Effector memory CD8-positive, alpha-beta T cell (primary cell): ENCODE measurements at places on chromosomes 5 and 9.

GRCh38 chr9:107260437-107261081 is 22.5 kb upstream of the RAD23B start:
- peaks cover 11% of the 10 kb centered on the region for H3K27me3 ChIP-seq
- no peak overlapping the region for H3K4me3 ChIP-seq
- H3K36me3 ChIP-seq, result no peaks in the 10 kb centered on the region
- H3K4me1 ChIP-seq, result peaks cover 2% of the 10 kb centered on the region
- H3K27ac ChIP-seq, result no peak overlapping the region
- no peak for DNase-seq

GRCh38 chr9:88891040-88891439 is 100.2 kb upstream of the S1PR3 start:
- peaks cover 34% of the 10 kb centered on the region for H3K27me3 ChIP-seq
- no peak overlapping the region for H3K27ac ChIP-seq
- H3K4me1 ChIP-seq, result no peaks in the 10 kb centered on the region
- DNase-seq, result no peak

GRCh38 chr5:84437673-84438315 is 53.1 kb upstream of the EDIL3 start:
- H3K36me3 ChIP-seq, result no peaks in the 10 kb centered on the region
- H3K4me3 ChIP-seq, result no peak overlapping the region
- no peak overlapping the region for H3K27ac ChIP-seq
- DNase-seq, result no peak
- no peaks in the 10 kb centered on the region for H3K27me3 ChIP-seq

GRCh38 chr9:21317956-21318923 is 13.1 kb upstream of the IFNA5 start:
- no peaks in the 10 kb centered on the region for H3K4me1 ChIP-seq
- DNase-seq, result peak; percentile 33
- peaks cover 5% of the 10 kb centered on the region for H3K27me3 ChIP-seq
- H3K36me3 ChIP-seq, result peaks cover 8% of the 10 kb centered on the region

GRCh38 chr9:86721843-86722705 is 225.2 kb downstream of the GAS1 start:
- H3K4me1 ChIP-seq, result peaks cover 4% of the 10 kb centered on the region
- H3K27ac ChIP-seq, result no peak overlapping the region
- no peaks in the 10 kb centered on the region for H3K36me3 ChIP-seq
- peaks cover 26% of the 10 kb centered on the region for H3K27me3 ChIP-seq
- no peak overlapping the region for H3K4me3 ChIP-seq

DNA sequence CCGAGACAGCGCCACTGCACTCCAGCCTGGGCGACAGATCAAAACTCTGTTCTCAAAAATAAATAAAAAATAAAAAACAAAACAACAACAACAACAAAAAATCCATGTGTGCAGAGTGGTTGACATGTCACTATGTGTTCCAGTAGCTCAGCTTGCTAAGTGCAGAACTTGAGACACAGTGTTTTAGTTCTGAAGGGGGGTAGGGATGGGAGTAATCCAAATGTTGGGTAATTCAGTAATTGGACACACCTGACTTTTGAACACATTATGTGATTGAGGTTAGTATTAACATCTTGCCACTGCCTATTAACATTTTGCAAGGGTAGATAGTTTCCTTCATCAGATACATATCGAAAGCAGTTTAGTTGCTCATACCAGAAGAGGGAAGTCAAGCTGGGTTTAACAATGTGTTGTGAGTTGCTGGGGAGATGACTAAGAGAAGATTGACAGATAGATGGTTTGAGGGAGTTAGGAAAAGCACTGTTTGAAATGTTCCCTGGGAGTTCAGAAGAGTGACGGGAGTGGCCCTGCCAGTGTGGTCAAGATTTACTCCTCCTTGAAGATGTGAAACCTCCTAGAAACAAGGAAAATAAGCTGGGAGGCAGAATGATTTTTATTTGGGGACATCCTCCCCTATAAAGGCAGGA is 928 bp downstream of the HACD4 start:
- peaks cover 18% of the 10 kb centered on the region for H3K36me3 ChIP-seq
- no peaks in the 10 kb centered on the region for H3K27me3 ChIP-seq
- peak; percentile 24 for DNase-seq
- no peak overlapping the region for H3K27ac ChIP-seq

GRCh38 chr9:15553528-15553898 is 670 bp downstream of the CCDC171 start:
- no peak for DNase-seq
- H3K4me3 ChIP-seq, result peak overlapping the region; percentile 93
- peaks cover 14% of the 10 kb centered on the region for H3K36me3 ChIP-seq
- H3K27ac ChIP-seq, result peak overlapping the region; percentile 75

DNA sequence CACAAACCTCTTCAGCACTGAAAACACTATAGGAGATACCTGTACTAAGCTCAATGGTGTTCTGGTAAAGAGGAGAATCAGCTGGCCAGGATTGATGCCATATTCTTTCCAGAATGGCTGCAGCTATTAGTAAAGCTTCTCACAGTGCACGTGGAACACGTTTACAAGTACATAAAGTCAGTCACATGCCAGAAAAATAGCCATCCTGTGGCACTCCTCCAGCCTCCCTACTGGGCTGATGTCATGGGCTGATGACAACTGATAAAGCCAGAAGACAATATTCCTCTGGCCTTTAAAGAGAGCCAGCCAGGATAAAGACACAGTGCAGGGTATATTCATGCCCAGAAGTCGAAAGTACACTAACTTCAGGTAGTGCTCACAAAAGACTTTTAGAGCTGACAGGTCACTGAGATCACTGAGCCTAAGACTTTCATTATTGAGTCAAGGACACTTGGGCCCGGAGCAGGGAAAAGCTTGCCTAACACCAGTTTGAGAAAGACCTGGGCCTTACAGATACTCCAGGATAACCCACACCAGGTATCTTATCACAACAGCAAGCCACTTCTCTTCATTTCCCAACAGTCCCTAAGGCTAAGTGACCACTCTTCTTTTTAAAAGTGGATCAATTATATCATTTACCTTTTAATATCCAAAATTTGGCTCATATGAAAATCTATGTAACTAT is 29.4 kb downstream of the ABITRAM start:
- no peak for DNase-seq
- H3K36me3 ChIP-seq, result no peaks in the 10 kb centered on the region
- H3K27ac ChIP-seq, result no peak overlapping the region
- no peaks in the 10 kb centered on the region for H3K27me3 ChIP-seq
- H3K4me3 ChIP-seq, result no peak overlapping the region

DNA sequence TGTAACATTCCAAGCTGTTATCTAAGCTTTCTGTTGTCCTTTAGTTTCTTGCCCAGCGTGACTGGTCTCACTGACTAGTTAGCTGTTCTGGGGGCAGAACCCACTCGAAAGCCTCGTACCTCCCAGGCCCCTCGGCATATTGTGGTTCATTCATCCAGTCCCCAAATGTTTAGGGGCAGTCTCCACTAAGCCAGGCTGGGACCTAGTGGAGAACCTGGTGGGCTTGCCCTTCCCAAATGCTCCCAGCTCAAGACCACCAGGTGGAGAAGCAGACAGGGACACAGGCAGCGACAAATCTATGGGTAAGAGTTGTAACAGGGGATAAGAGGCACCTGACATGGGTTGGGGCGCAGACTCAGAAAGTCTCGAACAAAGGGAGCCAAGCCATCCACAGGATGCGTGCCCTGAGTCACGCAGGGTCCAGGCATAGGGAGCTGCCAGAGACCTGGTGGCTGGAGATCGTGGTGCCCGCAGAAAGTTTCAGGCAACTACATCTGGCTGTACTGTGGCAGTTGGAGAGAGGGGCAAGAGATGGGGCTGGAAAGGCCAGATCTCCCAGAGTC is 851 bp upstream of the EEIG1 start:
- H3K27me3 ChIP-seq, result no peaks in the 10 kb centered on the region
- H3K36me3 ChIP-seq, result peaks cover 26% of the 10 kb centered on the region
- H3K4me3 ChIP-seq, result peak overlapping the region; percentile 85
- DNase-seq, result no peak
- peak overlapping the region; percentile 79 for H3K27ac ChIP-seq
- H3K4me1 ChIP-seq, result peaks cover 23% of the 10 kb centered on the region
